ENCODE measurements at places on chromosomes 11 and 22. TPM values are rescaled to one million over a fixed set of nuclear protein-coding genes. Genes with fewer than 3 reads are reported as not detected.

HORMAD2 gene
- total RNA-seq: not detected

TSSK2 gene
- total RNA-seq: not detected

DNA sequence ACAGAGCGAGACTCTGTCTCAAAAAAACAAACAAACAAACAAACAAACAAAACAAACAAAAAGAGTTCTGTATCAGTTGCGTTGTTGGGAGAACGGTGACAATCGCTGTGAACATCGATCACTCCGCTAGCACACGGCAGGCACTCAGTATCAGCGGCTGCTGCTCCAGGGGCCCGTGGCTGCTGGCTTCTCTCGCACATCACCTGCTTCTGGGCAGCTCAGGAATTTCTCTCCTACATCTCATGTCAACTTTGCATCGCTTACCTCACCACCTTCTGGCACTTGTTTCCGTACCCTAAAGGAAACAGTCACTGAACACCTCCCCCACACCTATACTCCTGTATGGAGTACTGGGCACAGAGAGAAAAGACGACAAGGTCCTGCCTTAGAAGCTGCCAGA lies 70.3 kb upstream of the WNT7B start:
- no peak for DNase-seq
- peak overlapping the region; percentile 100 for H3K27ac ChIP-seq
- peaks cover 93% of the 10 kb centered on the region for H3K4me1 ChIP-seq
- no peaks in the 10 kb centered on the region for H3K27me3 ChIP-seq
- no peak overlapping the region for H3K4me3 ChIP-seq
- no peaks in the 10 kb centered on the region for H3K36me3 ChIP-seq

DNA sequence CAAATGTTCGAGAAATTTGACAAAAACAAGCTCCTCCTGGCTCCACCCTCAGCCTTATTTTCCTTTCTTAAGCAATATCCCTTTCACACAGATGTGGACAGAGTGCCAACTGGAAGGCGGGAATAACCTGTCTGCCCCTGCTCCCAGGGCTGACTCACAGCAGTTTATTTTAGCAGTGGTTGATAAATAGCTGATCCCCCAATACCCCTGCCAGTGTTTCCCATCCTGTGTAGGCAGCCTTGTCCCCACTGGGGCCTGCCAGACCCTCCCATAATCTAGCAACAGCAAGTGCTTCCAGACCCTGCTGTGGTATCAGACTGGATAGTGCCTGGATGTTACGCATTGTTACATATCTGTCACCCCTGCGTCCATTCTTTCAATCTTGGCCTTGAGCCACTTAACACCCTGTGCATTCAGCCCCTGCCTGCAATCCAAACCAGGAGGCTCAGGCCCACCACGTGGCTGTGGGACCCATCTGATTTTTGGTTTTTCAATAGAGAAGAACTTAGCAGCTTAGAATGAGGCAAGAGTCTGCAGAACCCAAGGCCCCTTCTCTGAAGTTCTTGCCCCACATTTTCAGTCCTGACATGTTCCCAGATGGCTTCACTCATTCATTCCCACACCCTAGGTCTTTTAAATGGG lies 53.7 kb downstream of the PARVA start:
- no peaks in the 10 kb centered on the region for H3K27me3 ChIP-seq
- no peaks in the 10 kb centered on the region for H3K36me3 ChIP-seq
- no peak for DNase-seq
- peak overlapping the region; percentile 91 for H3K27ac ChIP-seq

DNA sequence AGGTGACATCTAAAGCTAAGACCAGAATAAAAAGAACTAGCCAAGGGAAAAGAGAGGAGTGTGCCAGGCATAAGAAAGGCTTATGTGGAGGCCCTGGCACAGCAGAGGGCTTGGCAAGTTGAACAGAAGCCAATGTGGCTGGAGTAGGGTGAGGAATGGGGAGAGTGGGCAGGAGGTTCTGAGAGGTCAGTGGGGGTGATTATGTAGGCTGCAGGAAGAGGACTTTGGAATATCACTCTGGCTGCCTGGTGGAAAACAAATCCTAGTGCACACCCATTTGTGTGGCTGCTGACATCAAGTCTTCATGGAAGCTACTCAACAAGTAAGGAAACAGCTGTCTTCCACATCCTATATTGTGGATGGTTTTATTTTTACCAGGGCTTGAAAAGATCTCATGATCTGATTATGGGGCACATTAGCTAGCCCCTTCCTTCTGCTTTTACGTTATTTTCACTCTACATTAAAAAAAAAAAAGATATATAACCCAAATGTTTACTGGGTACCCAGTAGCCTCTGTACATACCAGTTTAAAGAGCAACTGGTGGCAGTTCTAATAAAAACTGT lies 3.4 kb downstream of the MRPL16 start:
- H3K27me3 ChIP-seq: no peaks in the 10 kb centered on the region
- H3K4me1 ChIP-seq: peaks cover 12% of the 10 kb centered on the region
- H3K27ac ChIP-seq: no peak overlapping the region
- no peak for DNase-seq

DNA sequence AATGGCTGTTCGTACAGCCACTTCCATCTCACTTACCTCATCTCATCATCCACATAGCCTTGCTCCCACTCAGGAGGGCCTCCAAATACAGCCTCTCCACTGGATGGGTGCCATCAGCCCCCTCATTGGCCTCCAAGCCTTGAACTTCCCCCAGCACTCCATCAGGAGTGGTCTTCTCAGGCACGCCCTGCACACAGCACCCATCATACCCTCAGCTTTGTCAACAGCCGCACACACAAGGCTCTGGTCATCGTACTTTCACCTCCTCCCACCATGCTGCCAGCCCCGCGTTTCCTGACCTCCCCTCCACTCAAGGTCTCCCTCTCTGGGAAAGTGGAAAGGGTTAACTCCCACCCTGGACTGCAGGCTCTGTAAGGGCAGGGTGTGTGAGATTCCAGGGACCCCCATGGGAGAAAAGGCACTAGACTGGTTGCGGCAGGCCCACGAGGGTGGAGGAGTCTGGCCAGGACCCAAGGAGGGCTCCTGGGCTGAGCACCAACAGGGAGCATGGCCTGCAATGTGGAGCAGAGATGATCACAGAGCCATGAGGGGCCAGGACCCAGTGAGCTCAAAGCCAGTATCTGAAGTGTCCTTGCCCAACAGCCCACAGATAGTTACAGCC lies 21.0 kb upstream of the SCARF2 start:
- H3K36me3 ChIP-seq: peaks cover 7% of the 10 kb centered on the region
- no peaks in the 10 kb centered on the region for H3K27me3 ChIP-seq
- H3K4me1 ChIP-seq: peaks cover 5% of the 10 kb centered on the region
- no peak for DNase-seq
- no peak overlapping the region for H3K4me3 ChIP-seq

DNA sequence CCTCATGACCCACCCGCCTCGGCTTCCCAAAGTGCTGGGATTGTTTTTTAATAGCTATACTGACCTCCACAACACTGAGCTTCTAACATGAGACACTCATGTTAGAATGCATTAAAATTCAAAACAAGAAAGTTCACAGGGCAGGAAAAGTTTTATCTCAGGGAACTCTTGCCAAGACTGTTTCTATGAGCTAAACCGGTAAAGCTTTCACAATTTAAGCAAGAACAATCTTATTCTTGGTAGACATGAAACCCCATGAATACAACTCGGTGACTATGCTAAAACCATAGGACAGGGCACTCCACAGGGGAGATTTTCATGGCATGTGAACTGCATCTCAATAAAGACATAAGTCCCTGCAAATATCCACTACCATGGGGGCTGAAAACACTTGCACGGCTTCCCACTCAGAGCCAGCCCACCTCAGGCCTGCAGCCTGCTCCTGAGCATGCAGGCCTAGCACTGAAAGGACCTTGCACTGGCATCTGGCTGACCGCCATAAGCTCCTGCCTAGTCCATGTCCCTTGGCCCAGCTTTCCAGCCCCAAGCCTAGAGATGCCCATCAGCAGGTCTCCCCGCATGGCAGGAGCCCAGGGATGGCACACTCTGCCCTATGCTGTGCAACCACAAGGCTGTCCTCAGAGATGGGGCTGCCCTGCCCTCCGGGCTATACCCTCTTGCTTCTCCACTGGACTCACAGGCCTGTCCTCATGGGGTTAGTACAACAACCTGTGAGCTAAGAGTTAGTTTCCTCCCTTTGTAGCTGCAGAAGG lies 58.4 kb downstream of the DGCR2 start:
- peaks cover 64% of the 10 kb centered on the region for H3K36me3 ChIP-seq
- peaks cover 7% of the 10 kb centered on the region for H3K4me1 ChIP-seq
- DNase-seq: peak; percentile 52
- H3K27ac ChIP-seq: no peak overlapping the region
- no peak overlapping the region for H3K4me3 ChIP-seq

APOBEC3H gene
- not detected for total RNA-seq

- no peak for DNase-seq
- no peak overlapping the region for H3K4me3 ChIP-seq
- no peaks in the 10 kb centered on the region for H3K4me1 ChIP-seq
- no peaks in the 10 kb centered on the region for H3K36me3 ChIP-seq
- no peaks in the 10 kb centered on the region for H3K27me3 ChIP-seq
- no peak overlapping the region for H3K27ac ChIP-seq
These were observed 36.3 kb downstream of the MMP7 start for GRCh38 chr11:102494216-102494615.

DNA sequence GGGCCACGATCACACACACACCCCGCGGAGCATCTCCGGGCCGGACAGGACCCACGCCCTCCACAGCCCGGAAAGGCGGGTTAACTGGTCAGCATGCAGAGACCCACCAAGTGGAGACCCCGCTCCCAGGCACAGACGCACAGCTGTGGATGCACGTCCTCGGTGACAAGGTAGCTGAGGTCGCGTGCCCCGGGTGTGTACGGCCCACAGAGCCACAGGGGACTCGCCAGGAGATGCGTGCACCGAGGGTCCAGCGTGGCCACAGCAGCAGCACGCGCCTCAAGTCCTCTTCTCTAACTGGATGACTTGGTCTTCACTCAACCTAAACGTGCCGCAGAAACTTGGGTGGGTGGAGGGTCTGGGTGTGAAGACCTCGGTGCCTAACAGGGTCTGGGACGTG lies 5.5 kb downstream of the H19 start:
- H3K4me1 ChIP-seq: no peaks in the 10 kb centered on the region
- DNase-seq: no peak
- no peak overlapping the region for H3K27ac ChIP-seq
- no peak overlapping the region for H3K4me3 ChIP-seq

MYOD1 gene
- total RNA-seq: not detected

KCNJ11 gene
- not detected for total RNA-seq

GRCh38 chr11:86591631-86592030 lies 80.8 kb downstream of the ME3 start:
- H3K4me3 ChIP-seq: no peak overlapping the region
- peaks cover 32% of the 10 kb centered on the region for H3K4me1 ChIP-seq
- H3K27me3 ChIP-seq: no peaks in the 10 kb centered on the region
- H3K36me3 ChIP-seq: no peaks in the 10 kb centered on the region

GPHA2 gene
- total RNA-seq: not detected

GRCh38 chr11:14114786-14115185 lies 152.3 kb downstream of the SPON1 start:
- no peaks in the 10 kb centered on the region for H3K27me3 ChIP-seq
- no peak for DNase-seq
- H3K36me3 ChIP-seq: no peaks in the 10 kb centered on the region
- no peak overlapping the region for H3K27ac ChIP-seq

DNA sequence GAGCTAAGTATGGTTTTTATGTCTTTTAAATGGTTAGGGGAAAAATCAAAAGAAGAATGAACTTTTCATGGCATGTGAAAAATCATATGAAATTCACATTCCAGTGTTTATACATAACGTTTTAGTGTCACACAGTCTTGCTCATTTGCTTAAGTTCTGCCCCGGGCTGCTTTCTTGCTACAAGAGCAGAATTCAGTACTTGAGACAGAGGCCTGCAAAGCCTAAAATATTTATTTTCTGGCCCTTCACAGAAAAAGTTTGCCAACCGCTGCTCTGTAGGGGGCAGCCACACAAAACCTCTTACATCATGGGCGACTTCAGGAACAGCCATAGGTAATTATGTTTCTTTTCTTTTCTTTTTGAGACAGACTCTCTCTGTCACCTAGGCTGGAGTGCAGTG lies 1.0 kb upstream of the ATG2A start:
- peaks cover 13% of the 10 kb centered on the region for H3K36me3 ChIP-seq
- no peaks in the 10 kb centered on the region for H3K27me3 ChIP-seq

- H3K36me3 ChIP-seq: no peaks in the 10 kb centered on the region
- no peak overlapping the region for H3K4me3 ChIP-seq
- no peaks in the 10 kb centered on the region for H3K27me3 ChIP-seq
- H3K4me1 ChIP-seq: peaks cover 5% of the 10 kb centered on the region
- DNase-seq: peak; percentile 31
These were observed 219.3 kb upstream of the TMEM45B start for GRCh38 chr11:129596351-129596750.

OR2AT4 gene
- total RNA-seq: not detected

DNA sequence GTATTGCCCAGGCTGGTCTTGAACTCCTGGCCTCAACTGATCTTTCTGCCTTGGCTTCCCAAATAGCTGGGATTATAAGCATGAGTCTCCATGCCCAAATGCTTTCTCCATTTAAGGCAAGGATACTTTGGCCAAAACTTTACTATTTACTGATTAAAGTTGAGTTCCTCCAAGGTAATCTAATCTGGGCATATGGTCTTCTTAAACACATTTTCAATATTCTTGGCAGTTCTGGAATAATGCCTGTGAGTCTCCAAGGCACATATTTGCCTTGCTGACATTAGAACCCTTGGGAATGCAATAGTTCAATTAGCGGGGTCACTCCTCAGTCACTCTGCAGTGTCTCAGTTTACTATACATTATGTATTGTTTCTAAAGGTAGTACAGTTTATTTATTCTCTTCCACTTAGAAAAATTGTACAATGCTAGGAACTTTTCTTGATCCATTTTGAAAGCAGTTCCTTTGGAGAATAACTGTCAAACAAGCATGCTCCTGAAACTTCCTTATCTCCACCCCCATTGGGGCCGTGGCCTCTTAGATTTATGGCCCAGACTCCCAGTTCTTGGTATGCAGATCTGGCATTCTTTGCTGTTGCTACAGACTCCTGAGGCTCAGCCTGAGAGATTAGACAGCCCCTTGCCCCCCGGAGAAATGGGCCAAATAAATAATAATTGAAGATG lies 13.1 kb upstream of the RAB38 start:
- DNase-seq: no peak
- no peak overlapping the region for H3K27ac ChIP-seq
- H3K27me3 ChIP-seq: no peaks in the 10 kb centered on the region
- H3K4me1 ChIP-seq: no peaks in the 10 kb centered on the region
- no peak overlapping the region for H3K4me3 ChIP-seq
- no peaks in the 10 kb centered on the region for H3K36me3 ChIP-seq

GRCh38 chr11:88335284-88335683 lies 2.3 kb downstream of the CTSC start:
- peaks cover 11% of the 10 kb centered on the region for H3K36me3 ChIP-seq
- peaks cover 16% of the 10 kb centered on the region for H3K4me1 ChIP-seq
- no peak overlapping the region for H3K4me3 ChIP-seq
- DNase-seq: no peak
- H3K27ac ChIP-seq: no peak overlapping the region
- no peaks in the 10 kb centered on the region for H3K27me3 ChIP-seq

DCHS1 gene
- 28.7 TPM for total RNA-seq

- H3K4me1 ChIP-seq: no peaks in the 10 kb centered on the region
- H3K36me3 ChIP-seq: no peaks in the 10 kb centered on the region
- H3K4me3 ChIP-seq: no peak overlapping the region
- no peaks in the 10 kb centered on the region for H3K27me3 ChIP-seq
- no peak for DNase-seq
- H3K27ac ChIP-seq: no peak overlapping the region
These were observed 419.8 kb upstream of the LRRC4C start for GRCh38 chr11:41879214-41879613.

CST6 gene
- 5.6 TPM for total RNA-seq

GRCh38 chr11:108436594-108436993 lies 30.7 kb downstream of the C11orf65 start:
- no peaks in the 10 kb centered on the region for H3K27me3 ChIP-seq
- H3K36me3 ChIP-seq: no peaks in the 10 kb centered on the region
- no peak overlapping the region for H3K4me3 ChIP-seq

GRCh38 chr11:109789901-109790300 lies 303.3 kb upstream of the ZC3H12C start:
- H3K36me3 ChIP-seq: no peaks in the 10 kb centered on the region
- no peaks in the 10 kb centered on the region for H3K4me1 ChIP-seq
- no peak for DNase-seq
- no peak overlapping the region for H3K4me3 ChIP-seq
- H3K27ac ChIP-seq: no peak overlapping the region

Data from vagina (tissue), 2 donors.